Mesendoderm (in vitro differentiated cells): ENCODE measurements at places on chromosomes 2 and 18.

- DNase-seq = no peak
These were observed 19.4 kb upstream of the MBP start for GRCh38 chr18:77151772-77152520.

DNA sequence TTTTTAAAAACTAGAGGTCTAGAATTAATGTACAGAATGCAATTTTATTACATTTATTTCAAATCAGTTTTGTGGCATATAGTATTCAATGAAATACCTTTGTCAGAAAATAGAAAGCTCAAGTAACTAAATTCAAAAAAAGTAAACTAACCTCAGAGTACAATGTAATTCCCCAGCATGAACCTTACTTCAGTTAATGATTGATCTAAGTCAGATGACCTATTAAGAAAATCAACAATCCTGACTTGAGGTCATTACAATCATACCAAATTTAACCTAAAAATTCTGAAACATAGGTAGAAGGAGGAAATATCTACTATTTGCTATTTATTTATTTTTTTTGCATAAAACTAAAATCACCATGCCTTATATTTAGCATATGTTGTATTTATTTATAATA is 142.9 kb downstream of the CCDC102B start:
- no peak for DNase-seq

- DNase-seq = no peak
These were observed 230.3 kb downstream of the SLC4A3 start for GRCh38 chr2:219857751-219858150.

DNA sequence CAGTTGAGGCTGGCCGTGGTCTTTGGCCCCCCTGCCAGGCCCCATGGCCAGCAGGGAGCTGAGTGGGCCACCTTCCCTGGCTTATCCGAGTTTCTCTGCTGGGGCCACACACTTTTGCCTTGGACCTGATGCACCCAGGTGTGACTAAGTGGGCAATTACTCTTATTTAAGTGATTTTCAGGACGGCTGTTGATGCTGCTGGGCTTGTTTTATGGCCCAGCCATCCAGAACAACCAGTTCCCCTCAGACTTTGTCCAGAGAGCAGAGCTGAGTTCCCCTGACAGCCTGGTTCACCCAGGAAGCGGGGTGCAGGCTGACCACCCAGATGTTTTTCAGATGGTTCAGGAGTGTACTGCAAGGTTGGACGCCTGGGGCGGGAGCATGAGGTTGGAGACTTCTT is 68.8 kb downstream of the GLI2 start:
- DNase-seq = no peak

GRCh38 chr2:195498176-195498575 is 158.8 kb upstream of the SLC39A10 start:
- DNase-seq = peak; percentile 71

- peak; percentile 51 for DNase-seq
These were observed 164.4 kb downstream of the SOCS6 start for GRCh38 chr18:70453058-70453775.

DNA sequence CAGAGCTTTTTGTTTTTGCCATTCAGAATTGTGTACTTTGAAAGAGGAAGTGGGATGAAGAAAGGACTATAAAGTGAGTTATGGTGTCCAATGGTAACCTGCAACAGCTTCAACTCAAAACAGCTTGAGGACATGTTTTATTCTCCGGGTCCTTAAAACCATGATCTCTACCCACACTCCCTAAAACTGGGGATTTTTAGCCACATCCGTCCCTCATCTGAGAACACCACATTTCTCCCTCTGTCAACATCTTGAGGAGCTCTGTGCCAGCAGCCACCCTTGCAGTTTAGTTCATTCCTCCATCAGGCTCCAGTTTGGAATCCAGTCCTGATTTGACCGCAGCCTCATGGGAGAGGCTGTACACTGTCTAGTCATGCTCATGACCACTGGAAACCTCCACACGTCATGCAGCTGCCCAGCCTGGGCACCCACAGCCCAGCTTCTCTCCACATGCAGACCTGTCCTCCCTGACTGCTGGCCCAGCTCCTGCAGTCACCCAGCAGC is 62.6 kb downstream of the C18orf63 start:
- DNase-seq = no peak

DNA sequence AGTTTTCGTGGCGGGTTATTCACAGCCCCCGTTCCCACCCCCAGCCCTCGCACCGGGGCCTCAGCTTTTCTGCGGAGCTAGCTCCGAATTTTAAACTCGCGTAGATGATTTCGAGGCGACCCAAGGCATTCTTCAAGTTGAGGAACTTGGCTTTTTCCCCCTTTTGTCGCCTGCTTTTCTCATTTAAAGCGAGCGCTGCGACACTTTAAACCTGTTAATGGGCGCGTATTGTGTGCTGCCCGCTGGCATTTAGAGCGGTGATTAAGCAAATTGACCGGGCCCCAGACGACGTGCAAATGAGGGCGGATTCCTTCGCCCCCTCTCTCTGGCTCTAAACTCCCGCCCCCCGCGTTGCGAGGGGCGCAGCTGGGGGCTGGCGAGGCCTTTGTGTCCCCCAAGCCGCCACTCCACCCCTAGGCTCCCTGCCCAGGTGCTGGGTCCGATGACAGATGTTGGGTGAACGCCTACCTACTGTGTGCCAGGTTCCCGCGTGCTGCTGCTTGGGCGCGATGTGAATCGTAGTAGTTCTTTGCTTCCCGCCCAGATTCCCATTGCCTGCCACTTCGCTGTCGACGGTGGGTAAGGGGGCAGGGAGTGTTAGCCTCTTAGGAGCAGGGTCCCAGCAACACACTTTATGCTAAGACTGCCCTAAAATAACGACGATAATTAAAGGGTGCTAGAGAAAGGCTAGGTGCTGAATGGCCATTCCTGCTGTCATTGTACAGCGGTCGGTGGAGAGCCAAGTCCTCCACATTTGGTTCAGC is 1.9 kb downstream of the TCF7L1 start:
- DNase-seq = peak; percentile 89

- DNase-seq = no peak
These were observed 34.9 kb upstream of the RNF138 start for GRCh38 chr18:32056613-32057358.

GRCh38 chr2:172664766-172665165 is 70.9 kb upstream of the RAPGEF4 start:
- DNase-seq = no peak

DNA sequence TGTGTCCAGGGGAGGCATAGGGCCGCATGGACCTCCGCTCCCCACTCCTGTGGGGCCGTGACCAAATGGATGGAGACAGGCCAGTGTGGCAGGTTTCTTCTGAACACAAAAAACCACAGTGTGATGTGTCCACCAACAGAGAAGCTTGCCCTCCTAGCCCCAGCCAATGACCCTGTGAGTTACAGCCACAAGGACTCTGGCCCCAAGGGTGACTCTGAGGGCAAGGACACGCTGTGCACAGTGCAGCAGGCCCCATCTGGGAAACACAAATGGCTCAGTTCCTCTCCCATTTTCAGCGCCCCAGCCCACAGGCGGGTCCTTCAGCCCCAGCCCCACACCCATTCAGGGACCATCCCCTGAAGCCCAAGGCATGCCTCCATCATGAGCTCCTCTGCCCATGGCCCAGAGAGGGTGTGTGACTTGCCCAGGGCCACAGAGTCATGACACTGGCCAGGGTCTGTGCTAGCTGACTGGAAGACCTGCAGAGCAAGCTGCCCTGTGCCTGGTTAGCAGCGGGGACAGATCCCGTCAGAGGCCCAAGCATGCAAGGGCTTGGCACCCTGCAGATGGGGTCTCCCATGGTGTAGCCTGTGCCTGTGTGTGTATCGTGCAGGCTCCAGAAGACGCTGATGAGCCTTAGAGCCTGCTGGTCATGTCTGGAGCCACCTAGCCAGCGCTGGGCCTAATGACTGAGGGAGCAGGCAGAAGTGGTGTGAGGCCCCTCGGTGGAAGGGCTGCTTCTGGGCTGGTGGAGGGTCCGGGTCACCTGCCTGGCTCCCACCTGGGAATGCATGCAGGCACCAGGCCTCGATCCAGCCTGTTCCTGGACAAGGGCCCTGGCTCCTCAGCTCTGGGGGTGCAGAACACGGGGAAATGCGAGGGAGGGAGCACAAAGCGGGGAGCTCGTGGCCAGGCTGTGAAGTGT is 47.7 kb downstream of the HS6ST1 start:
- no peak for DNase-seq

DNA sequence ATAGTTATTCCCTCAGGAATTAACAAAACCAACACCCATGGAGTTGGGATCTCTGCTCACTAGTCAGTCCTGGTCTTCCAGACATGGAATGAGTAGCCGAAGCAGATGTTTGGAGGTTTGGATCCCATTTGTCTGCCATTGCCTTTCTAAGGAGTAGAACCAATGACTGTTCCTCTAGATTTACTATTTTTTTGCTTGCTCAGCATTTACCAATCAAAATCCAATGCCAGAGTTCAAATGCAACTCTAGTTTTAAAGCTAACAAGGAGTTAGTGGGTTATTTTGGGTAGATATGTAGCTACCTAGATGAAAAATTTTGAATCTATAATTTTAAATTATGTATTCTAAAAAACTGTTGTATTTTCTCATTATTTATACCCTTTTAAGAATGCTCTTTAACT is 62.6 kb downstream of the MALT1 start:
- no peak for DNase-seq

GRCh38 chr2:138626148-138626547 is 124.6 kb downstream of the SPOPL start:
- DNase-seq = no peak

GRCh38 chr2:140734992-140735391 is 1395.8 kb downstream of the LRP1B start:
- DNase-seq = no peak

- no peak for DNase-seq
These were observed 231.9 kb upstream of the FN1 start for GRCh38 chr2:215667585-215668377.

GRCh38 chr2:28431741-28432140 is 39.1 kb downstream of the FOSL2 start:
- DNase-seq = no peak

DNA sequence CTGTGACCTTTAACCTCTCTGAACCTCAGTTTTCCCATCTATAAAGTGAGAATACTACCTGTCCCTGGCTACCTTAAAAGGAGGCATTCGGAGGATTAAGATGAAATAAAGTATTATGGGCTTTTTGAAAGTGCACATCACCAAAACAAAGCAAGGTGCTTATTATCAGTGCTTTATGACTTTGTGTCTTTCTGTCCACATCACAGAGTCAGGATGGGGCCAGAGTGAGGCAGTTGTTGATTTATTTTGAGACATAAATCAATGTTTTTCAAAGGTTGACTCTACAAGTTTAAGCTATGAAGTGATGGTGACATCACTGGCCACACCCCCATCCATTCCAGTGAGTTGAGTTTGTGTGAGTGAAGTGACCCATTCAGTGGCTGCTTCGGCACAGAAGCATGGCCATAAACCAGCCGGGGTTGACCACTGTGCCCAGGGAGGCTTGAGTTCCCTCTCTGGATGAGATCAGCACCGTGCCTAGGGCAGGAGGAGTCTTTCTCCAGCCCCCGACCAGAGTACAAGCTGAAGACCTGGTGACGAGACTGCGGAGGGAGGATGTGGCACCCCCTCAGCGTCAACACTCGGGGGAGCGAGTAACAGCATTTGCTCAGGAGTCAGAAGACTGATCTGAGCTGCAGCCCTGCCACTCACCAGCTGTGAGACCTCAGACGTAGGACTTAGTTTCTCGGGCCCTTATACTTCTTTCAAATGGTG is 89.0 kb upstream of the PPP1CB start:
- DNase-seq = no peak

DNA sequence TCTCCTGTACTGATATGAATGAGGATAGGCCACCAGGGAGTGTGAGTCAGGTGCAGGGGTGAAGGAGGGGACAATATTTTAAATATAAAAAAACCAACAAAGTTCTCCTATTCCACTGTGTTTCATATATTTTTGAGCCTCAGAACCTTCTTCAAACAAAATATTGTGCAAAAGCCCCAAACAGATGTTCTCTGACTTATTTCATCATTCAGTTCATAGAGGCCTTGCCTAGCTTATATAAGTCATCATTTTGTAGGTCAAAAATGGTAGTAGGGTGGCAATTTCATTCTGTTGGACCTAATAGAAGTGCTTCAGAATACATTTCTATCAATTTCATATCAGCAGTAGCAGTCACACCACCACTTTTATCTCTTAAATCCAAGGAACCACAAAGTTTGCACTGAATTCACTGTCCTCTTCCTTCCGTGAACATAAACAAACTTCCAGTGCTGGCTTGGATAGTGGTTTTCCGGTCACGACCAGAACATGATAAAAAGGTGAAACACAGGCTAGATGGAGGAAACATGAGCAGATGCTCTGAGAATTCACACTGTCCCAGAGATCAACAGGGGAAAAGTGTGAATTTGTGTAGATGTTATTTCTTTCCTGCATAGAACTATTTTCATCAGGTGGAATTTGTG is 99.1 kb downstream of the EN1 start:
- DNase-seq = no peak

DNA sequence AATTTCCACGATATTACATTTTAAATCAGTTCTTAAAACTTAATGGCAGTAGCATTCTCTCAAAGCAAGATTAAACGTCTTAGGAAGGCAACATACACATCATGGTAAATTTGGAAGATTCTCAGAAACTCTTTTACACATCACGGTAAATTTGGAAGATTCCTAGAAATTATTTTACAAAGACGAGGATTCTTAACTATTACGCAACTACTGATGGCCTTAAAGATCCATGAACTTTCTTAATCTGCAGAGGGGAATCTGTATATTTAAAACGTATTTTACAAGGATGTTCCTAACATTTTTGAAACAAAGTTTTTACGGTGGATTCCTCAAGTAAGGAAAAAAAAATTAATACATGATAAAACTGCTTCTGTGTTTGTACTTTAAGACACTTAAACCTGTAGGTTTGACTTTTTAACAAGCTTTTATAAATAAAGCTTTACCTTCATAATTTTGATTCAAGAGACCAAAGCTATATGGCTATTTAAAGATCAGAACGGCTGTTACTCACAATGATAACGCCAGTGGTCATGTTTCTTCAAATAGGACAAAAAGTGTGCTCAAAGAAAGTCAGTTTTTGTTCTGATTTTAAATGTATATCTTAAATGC is 1.7 kb downstream of the ATF2 start:
- DNase-seq = no peak

DNA sequence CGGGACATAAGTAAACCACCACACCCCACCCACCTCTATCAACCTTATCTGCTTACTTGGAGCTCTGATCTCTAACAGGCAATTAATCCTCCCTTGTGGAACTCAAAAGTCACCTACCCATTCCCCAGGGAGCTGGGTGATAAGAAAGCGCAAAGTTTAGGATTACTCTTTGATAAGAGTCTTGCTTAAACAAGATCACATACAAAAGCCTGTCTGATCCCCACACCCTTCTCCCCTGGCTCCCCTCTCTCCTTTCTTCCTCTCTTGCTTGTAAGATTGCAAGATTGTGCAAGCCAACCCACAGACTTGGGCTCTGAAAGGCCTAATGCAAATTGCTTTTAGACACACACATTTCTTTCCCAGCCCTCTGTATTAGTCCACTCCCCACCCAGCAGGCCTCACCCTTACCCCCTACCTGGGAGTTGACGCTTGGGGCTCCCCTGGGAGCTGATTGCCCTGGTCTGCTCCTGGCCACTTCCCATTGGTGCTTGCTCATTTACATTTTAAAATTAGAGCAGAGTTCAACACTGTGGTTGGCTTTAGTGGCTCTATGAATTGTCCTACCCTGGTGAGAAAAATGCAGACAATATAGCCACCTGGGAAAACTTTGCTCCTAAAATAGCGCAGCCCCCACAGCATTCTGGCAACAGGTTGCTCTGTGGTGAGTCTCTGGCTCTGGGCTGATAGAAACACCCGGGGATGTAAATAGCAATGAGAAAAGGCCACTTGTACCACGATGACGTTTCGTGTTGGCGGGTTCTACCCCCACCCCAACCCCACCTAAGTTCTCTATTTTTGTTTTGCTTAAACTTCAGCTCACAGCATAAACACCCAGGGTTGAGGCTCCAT is 92.8 kb upstream of the MSH2 start:
- DNase-seq = peak; percentile 96
